ENCODE measurements at places on chromosomes 12 and 14. TPM values are rescaled to one million over a fixed set of nuclear protein-coding genes. Genes with fewer than 3 reads are reported as not detected.

KCNMB4 gene
- 6.4 TPM for total RNA-seq

DHRS4L2 gene
- total RNA-seq, result 10.5 TPM

- H3K36me3 ChIP-seq, result no peaks in the 10 kb centered on the region
- no peak for DNase-seq
- H3K4me1 ChIP-seq, result no peaks in the 10 kb centered on the region
- no peak overlapping the region for H3K4me3 ChIP-seq
Observed at GRCh38 chr12:31832740-31833729, 104.2 kb upstream of the AMN1 start.

GRCh38 chr14:51783765-51784164, 76.6 kb upstream of the GNG2 start:
- no peak overlapping the region for H3K4me3 ChIP-seq
- H3K27me3 ChIP-seq, result peaks cover 35% of the 10 kb centered on the region
- no peak overlapping the region for H3K27ac ChIP-seq
- H3K36me3 ChIP-seq, result no peaks in the 10 kb centered on the region
- peaks cover 11% of the 10 kb centered on the region for H3K4me1 ChIP-seq
- no peak for DNase-seq

DNA sequence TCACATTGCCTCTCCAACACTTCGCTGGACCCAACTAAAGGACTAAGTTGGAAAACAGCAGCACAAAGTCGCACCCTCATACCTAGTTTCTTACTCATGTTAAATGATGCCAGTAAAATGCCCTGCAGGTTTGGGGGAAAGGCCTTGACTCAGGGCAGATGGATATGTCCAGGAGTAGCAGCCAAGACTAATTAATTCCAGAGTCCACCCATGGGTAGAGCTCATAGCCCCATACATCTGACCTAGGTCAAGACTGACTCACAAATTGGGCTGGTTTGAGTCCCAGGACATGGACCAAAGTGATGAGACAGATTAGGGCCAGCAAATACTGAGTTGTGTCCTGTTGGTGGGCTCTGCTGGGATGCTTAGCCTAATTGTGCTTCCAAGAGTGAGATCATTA, 224.0 kb upstream of the BTG1 start:
- no peak for DNase-seq
- H3K36me3 ChIP-seq, result no peaks in the 10 kb centered on the region
- no peak overlapping the region for H3K27ac ChIP-seq
- H3K27me3 ChIP-seq, result no peaks in the 10 kb centered on the region

- no peak for DNase-seq
- peaks cover 7% of the 10 kb centered on the region for H3K4me1 ChIP-seq
Observed at GRCh38 chr14:37623426-37623951, 28.1 kb downstream of the TTC6 start.

Measured in Calu3 (cell line).